Uterus (tissue), 4 donors: ENCODE measurements at places on chromosomes 4 and X. TPM values are rescaled to one million over a fixed set of nuclear protein-coding genes. Genes with fewer than 3 reads are reported as not detected.

The NLGN4X gene
- 6.2 TPM for total RNA-seq

The CPLX1 gene
- 0.14 TPM for total RNA-seq

The HEPH gene
- 131 TPM for total RNA-seq

The MAGEB10 gene
- not detected for total RNA-seq

The AREG gene
- not detected for total RNA-seq

The LDB2 gene
- total RNA-seq, result 89.1 TPM

DNA sequence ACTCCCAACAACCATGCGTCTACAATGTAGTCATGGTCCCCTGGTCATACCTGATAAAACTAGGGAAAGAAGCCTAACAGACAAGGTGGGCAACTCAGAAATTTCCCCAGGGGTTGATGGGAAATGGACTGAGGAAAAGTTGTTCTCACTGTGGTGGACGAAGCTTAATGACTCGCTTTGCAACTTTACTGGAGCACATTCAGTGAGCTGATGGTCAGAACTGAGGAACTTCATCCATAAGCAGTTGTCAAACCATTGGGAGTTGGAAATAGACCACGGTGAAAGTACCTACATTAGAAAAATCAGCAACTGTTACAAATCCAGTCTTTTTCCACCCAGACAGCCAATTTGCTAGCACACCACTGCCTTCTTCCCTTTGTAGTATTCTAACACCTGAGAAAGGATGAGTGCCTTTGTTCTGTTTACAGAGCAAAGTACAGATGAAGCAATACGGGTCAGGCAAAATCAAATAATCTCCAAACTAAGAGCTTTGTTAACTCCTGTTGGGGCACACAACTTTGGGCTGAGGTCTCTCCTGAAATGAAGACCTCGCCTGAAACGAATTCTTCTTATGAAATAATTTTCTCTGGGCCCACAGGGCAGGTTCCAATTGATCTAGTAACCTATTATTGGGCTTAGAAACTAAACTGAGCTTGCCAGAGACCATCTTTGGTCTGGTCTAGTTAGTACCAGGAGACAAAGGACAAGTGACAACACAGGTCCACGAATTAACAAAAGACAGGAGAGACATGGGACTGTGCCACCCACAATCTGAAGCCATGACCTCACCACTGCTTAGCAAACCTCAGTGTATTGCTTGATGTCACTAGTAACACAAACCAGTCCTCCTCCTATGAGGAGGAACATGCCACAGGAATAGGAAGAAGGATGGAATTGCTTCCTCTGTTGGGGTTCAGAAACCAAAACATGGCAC is 58.9 kb upstream of the NFKB1 start:
- H3K36me3 ChIP-seq, result no peaks in the 10 kb centered on the region
- no peak overlapping the region for H3K4me3 ChIP-seq
- H3K27me3 ChIP-seq, result no peaks in the 10 kb centered on the region
- H3K27ac ChIP-seq, result no peak overlapping the region

DNA sequence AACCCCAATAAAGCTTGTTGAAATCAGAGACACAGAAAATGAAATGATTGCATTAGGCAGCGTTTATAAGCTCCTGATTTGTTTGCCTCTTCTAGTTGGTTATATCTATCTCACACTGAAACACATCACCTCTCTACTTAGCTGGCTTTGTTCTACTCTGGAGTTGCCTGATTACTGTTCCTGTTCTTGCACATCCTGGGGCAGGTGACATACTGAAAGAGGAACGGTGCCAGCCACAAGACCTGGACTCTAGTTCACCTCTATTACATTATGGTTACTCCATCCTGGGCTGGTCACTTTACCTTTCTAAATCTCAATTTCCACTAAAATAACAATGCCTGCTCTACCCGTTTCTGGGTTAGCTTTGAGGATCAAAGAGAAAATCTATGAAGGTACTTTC is 47.9 kb downstream of the TRIM2 start:
- no peaks in the 10 kb centered on the region for H3K27me3 ChIP-seq
- H3K36me3 ChIP-seq, result no peaks in the 10 kb centered on the region
- H3K27ac ChIP-seq, result no peak overlapping the region
- no peak overlapping the region for H3K4me3 ChIP-seq
- no peak for DNase-seq

DNA sequence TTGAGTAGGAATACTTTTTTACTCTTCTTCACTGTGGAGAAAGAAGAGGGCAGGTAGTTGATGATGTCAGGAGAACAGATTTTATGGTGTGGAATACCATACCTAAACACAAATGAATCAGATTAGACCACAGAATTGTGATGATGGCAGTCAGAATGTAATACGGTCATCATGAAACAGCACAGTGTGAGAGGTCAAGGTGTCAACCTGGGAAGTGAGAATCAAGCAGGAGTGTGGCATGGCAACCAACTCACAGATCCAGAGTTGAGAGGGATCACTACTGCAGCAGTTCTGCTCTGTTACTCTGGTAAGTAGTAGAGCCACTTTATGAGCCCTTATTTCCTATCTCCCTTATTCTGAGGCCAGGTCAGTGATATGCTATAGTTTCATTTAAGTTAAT is 27.7 kb downstream of the METTL14 start:
- no peaks in the 10 kb centered on the region for H3K4me1 ChIP-seq
- no peak for DNase-seq
- no peak overlapping the region for H3K4me3 ChIP-seq
- H3K27me3 ChIP-seq, result no peaks in the 10 kb centered on the region
- H3K36me3 ChIP-seq, result no peaks in the 10 kb centered on the region

DNA sequence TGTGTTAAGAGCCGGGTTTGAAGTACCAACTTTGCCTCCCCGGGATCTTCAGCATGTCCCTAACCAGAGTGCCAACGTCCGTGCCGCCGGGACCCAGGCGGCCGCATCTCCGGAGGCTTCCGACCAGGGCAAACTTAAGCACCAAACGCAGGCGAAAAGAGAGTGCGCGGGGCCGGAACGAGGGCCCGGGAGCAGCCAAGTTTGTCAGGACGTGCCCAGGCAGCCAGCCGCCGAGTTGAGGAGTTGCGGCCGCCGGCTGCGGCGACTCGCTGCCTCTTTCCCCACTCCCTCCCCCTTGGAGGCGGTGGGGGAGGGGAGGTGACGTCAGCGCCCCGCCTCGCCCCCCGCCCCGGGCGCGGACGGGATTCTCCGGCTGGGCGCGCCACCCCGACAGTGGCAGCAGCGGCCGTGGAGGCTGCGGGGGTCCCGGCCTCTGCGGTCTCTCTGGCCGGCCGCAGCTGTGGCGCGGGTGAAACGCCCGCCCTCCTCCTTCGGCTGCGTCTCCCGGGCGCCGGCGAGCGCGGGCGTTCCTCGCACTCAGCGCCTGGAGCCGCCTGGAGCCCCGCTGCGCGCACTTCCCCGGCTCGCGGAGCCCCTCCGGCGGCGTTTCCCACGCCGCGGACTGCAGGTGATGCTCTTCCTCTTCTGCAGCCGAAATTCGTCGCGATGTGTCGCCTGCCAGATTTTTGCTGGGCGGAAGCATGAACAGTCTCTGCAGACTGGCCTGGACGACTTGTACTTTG is 2.9 kb upstream of the FAT1 start:
- H3K4me3 ChIP-seq, result peak overlapping the region; percentile 45
- H3K27me3 ChIP-seq, result no peaks in the 10 kb centered on the region
- no peaks in the 10 kb centered on the region for H3K4me1 ChIP-seq

GRCh38 chrX:107465932-107466620 is 16.6 kb downstream of the FRMPD3 start:
- H3K4me1 ChIP-seq, result no peaks in the 10 kb centered on the region
- H3K27ac ChIP-seq, result no peak overlapping the region
- DNase-seq, result no peak
- no peak overlapping the region for H3K4me3 ChIP-seq
- H3K27me3 ChIP-seq, result peaks cover 3% of the 10 kb centered on the region

GRCh38 chrX:107710617-107711391 is 64.8 kb downstream of the TSC22D3 start:
- no peaks in the 10 kb centered on the region for H3K36me3 ChIP-seq
- no peaks in the 10 kb centered on the region for H3K27me3 ChIP-seq
- no peaks in the 10 kb centered on the region for H3K4me1 ChIP-seq
- H3K4me3 ChIP-seq, result no peak overlapping the region
- DNase-seq, result peak; percentile 45

DNA sequence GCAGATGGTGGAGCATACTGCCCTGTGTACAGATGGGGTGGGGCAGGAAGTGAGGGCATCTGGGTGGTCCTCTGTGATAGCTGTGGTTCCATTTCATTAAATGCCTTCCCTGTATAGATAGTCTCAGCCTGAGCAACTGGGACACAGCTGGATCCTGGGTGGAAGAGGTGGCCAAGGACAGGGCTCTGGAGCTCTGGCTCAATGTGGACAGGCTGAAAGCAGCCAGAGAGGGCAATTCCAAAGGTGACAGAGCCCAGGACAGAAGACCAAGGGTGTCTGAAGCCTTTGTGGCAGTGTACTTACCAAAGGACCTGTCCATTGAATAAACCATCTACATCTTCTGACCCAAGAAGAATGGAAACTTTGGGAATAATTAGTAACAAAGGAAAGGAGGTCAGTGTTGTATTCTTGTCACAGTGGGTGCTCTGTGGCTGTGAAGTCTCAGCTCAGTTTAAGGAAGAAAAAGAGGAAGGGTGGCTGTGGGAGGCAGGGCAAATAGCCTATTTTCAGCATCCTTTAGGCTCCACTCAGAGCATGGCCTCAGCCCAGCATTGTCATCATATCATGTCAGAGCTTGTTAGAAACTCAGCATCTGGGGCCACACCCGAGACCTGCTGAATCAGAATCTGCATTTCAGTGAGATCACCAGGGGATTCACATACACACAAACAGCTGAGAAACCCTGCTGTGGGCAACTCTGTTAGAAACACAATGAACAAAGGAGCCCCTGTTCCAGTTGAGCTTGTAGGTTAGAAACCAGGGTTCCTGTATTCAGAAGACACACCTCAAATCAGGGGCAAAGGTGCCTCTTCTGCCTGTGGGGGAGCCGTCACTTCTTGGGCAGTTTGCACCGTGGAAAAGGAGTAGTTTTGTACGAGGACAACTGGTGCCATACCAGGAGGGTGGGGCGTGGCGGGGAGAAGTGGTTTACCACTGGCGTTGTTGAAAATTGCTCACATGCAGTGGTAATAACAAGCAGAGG is 168.6 kb downstream of the PTTG2 start:
- H3K4me3 ChIP-seq, result no peak overlapping the region
- no peaks in the 10 kb centered on the region for H3K36me3 ChIP-seq
- H3K27me3 ChIP-seq, result no peaks in the 10 kb centered on the region
- no peak for DNase-seq

GRCh38 chr4:142354794-142355420 is 491.2 kb downstream of the INPP4B start:
- no peaks in the 10 kb centered on the region for H3K4me1 ChIP-seq
- H3K36me3 ChIP-seq, result no peaks in the 10 kb centered on the region
- no peak for DNase-seq

- H3K36me3 ChIP-seq, result no peaks in the 10 kb centered on the region
- no peaks in the 10 kb centered on the region for H3K27me3 ChIP-seq
- DNase-seq, result no peak
- H3K4me3 ChIP-seq, result no peak overlapping the region
- peak overlapping the region; percentile 0 for H3K27ac ChIP-seq
These were observed 62.2 kb upstream of the FAM241A start for GRCh38 chr4:112082954-112083586.

DNA sequence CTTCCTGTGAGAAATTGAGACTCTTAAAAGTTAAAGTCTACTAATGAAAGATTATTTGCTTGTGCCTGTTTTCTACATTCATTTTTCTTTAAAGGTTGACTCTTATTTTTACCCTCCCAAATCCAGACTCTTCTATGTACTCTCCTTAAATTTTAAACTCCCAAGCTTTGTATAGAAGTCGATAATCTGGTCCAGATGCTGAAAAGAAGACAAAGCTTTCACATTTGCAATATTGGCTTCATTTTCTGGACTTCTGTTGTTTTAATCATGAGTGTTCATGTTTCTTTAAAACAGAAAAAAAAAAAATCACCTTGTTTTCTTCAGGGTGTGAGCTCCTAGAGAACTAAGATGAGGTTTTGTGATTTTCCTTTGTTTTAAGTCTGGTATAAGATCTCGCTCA is 53.2 kb upstream of the TBC1D14 start:
- peak overlapping the region; percentile 55 for H3K27ac ChIP-seq
- no peak overlapping the region for H3K4me3 ChIP-seq
- no peaks in the 10 kb centered on the region for H3K36me3 ChIP-seq
- no peak for DNase-seq

GRCh38 chr4:3079694-3080123 is 5.2 kb downstream of the HTT start:
- no peaks in the 10 kb centered on the region for H3K36me3 ChIP-seq
- H3K27me3 ChIP-seq, result no peaks in the 10 kb centered on the region
- DNase-seq, result no peak
- no peaks in the 10 kb centered on the region for H3K4me1 ChIP-seq
- no peak overlapping the region for H3K4me3 ChIP-seq

DNA sequence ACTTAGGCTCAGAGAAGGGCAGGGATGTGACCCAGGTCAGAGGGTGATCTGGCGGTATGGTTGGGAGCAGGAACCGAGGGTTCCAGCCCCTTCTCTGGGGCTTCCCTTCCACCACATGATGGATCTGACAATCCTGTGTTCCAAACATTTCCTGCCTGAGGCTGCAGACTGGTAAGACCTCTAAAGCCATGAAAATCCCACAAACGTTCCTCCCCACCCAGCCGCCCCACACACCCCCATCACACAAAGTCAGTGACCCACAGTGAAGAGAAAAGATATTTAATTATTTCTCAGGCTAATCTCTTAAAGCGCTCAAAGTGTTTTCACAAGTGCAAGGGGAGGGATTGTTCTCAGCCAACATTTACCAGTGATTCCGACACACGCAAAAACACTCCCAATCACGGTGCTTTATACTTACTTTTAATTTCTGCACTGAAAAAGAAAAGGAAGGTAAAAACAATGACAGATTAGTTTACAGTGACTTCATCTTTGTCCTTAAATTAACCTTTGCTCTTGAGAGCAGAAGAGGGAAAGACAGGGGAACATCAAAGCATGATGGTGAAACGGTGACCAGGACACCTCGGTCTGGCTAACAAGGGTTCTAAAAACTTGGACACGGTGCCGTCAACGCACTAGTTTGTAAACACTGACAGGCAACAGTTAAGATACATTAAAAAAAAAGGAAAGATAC is 42.4 kb downstream of the WDR1 start:
- H3K27me3 ChIP-seq, result no peaks in the 10 kb centered on the region
- H3K4me3 ChIP-seq, result no peak overlapping the region
- H3K4me1 ChIP-seq, result no peaks in the 10 kb centered on the region
- no peak overlapping the region for H3K27ac ChIP-seq
- H3K36me3 ChIP-seq, result no peaks in the 10 kb centered on the region
- peak; percentile 7 for DNase-seq

DNA sequence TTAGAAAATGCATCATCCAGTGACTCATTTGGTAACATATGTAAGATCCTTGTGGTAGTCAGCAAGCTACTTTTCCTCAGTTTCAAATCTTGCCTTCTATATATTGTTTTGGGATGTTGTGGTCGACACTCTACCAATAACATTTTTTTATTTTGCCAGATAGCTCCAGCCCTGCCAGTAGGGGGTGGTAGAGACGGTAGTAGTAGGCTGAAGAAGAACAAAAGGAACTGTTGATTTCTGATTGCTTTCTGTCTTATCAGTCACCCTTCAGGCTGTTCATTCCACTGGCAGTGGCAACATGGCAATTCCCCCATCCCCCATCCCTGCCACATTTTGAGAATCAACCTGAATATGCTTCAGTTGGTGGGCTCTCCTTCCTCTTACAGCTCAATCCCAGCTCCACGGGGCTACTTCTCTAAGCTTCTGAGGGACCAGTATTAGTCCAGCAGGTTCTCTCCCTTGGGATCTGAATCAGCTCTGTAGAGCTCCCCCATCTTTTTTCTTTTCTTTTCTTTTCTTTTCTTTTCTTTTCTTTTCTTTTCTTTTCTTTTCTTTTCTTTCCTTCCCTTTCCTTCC is 171.5 kb upstream of the VEGFC start:
- H3K27ac ChIP-seq, result no peak overlapping the region
- DNase-seq, result no peak
- H3K36me3 ChIP-seq, result no peaks in the 10 kb centered on the region
- no peaks in the 10 kb centered on the region for H3K4me1 ChIP-seq
- no peaks in the 10 kb centered on the region for H3K27me3 ChIP-seq
